Smooth muscle cell of the pulmonary artery (primary cell): ENCODE measurements at places on chromosomes 5 and 9. TPM values are rescaled to one million over a fixed set of nuclear protein-coding genes. Genes with fewer than 3 reads are reported as not detected.

Gene TYRP1
- 0.07 and 2.5 TPM in 2 replicates for total RNA-seq

Gene SDHA
- total RNA-seq = 119 and 123 TPM in 2 replicates

Gene SLC45A2
- 0.17 and 0.20 TPM in 2 replicates for total RNA-seq

Gene TOR4A
- 19.7 and 47.4 TPM in 2 replicates for total RNA-seq

Gene NHP2
- total RNA-seq = 68.9 and 89.8 TPM in 2 replicates

Gene ARL14EPL
- total RNA-seq = not detected in 2 replicates

Gene FBXL7
- 6.3 and 7.3 TPM in 2 replicates for total RNA-seq

Gene RETREG1
- 0.83 and 2.4 TPM in 2 replicates for total RNA-seq

Gene SOHLH1
- not detected in 2 replicates for total RNA-seq

Gene C9orf153
- total RNA-seq = 0.98 and 0.99 TPM in 2 replicates

Gene CER1
- not detected in 2 replicates for total RNA-seq

Gene OR1Q1
- 0.59 TPM in 1 of 2 replicates, not detected in the other for total RNA-seq

Gene RNF180
- 6.0 and 7.6 TPM in 2 replicates for total RNA-seq

Gene PCDHA4
- 0.59 and 0.69 TPM in 2 replicates for total RNA-seq

Gene CDKN2B-AS1
- 1.3 and 1.8 TPM in 2 replicates for total RNA-seq

Gene NMUR2
- not detected in 2 replicates for total RNA-seq

Gene ZNF454
- 1.9 and 2.8 TPM in 2 replicates for total RNA-seq

Gene RGP1
- total RNA-seq = 23.0 and 25.0 TPM in 2 replicates

Gene FBLL1
- total RNA-seq = 0.66 and 1.7 TPM in 2 replicates

Gene MLANA
- total RNA-seq = not detected in 2 replicates

Gene ANKRA2
- 15.2 and 18.2 TPM in 2 replicates for total RNA-seq

Gene GFPT2
- 12.2 and 23.0 TPM in 2 replicates for total RNA-seq

Gene TMEM38B
- total RNA-seq = 13.4 and 17.7 TPM in 2 replicates

Gene TMEM215
- total RNA-seq = not detected in 2 replicates

Gene CCNJL
- total RNA-seq = 0.52 and 1.4 TPM in 2 replicates

Gene BTNL3
- total RNA-seq = not detected in 2 replicates

Gene PCDHB3
- total RNA-seq = 0.79 and 1.6 TPM in 2 replicates

Gene PCDHGB1
- 2.2 and 3.8 TPM in 2 replicates for total RNA-seq

Gene MACIR
- total RNA-seq = 11.8 and 11.9 TPM in 2 replicates

Gene MYO10
- total RNA-seq = 58.3 and 127 TPM in 2 replicates

Gene DMGDH
- 1.9 and 2.3 TPM in 2 replicates for total RNA-seq

Gene MORN5
- total RNA-seq = not detected in 2 replicates

Gene CDKN2A
- 6.6 and 19.3 TPM in 2 replicates for total RNA-seq

Gene BARX1
- total RNA-seq = 0.13 TPM in 2 replicates

Gene SMIM33
- not detected in 2 replicates for total RNA-seq

Gene TGFBR1
- total RNA-seq = 65.7 and 79.8 TPM in 2 replicates

Gene DIRAS2
- total RNA-seq = 0.03 and 0.33 TPM in 2 replicates

Gene OR1J2
- total RNA-seq = 0.50 TPM in 1 of 2 replicates, not detected in the other

Gene SPINK6
- total RNA-seq = not detected in 2 replicates

Gene RNF183
- not detected in 2 replicates for total RNA-seq

Gene TAF11L10
- not detected in 2 replicates for total RNA-seq

Gene DMRT3
- not detected in 2 replicates for total RNA-seq

Gene CCDC107
- total RNA-seq = 15.1 and 17.9 TPM in 2 replicates

Gene CNTNAP3B
- 13.3 and 34.4 TPM in 2 replicates for total RNA-seq

Gene GLRA1
- total RNA-seq = not detected in 2 replicates

Gene CNTNAP3
- total RNA-seq = 6.4 and 17.7 TPM in 2 replicates

Gene GFRA3
- 0.03 TPM in 1 of 2 replicates, not detected in the other for total RNA-seq

Gene DIPK1B
- 2.9 and 3.8 TPM in 2 replicates for total RNA-seq

Gene PRR16
- 7.7 and 8.5 TPM in 2 replicates for total RNA-seq
